ENCODE measurements at places on chromosomes 2 and 18.

GRCh38 chr2:126751477-126751876 is 95.5 kb downstream of the GYPC start:
- DNase-seq = no peak

- no peak for DNase-seq
Measured at GRCh38 chr2:207796585-207797350, 27.1 kb upstream of the FZD5 start.

DNA sequence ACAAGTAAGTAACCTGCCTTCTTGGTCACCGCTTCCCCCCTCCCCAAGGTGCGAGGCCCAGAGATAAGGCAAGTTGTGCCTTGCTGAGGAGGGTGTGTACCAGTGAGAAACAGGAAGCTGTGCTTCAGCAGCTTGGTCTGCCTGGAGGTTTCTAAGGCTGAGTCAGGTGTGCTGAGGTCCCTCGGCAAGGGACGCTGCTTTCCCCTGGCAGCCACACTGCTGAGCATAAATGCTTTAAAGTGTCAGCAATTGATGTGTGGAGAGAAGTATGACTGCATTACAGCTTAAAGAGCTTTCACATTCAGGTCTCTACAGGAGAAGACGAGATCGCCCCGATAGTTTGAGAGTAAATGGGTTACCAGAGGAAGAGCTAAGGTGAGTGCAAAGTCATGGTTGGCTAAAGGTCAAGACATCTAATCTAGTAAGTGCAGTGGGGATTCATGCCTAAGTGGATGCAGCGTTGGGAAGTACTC is 86.9 kb downstream of the LIMS1 start:
- DNase-seq = no peak

DNA sequence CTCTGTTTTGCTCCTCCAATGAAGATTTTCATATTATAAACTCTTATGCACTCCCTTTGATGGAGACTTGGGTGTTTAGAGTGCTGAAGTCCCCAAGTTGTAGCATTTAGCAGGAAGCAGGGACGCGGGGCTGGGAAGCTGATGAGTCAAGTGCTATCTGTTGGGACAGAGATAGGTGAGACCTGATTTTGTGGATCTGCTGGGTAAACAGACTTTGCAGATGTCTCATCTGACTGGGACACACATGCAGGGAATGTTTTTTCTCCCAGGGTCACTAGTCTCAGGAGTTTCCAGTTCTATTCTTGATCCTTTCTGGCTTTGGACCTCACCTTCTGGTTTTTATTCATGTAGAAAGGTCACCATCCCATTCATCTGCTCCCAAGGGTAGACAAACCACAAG is 79.7 kb upstream of the ACAA2 start:
- no peak for DNase-seq

GRCh38 chr2:28617502-28618184 is 121.8 kb downstream of the PLB1 start:
- DNase-seq = no peak

GRCh38 chr18:48541026-48541746 is 2.4 kb downstream of the CTIF start:
- peak; percentile 32 for DNase-seq

DNA sequence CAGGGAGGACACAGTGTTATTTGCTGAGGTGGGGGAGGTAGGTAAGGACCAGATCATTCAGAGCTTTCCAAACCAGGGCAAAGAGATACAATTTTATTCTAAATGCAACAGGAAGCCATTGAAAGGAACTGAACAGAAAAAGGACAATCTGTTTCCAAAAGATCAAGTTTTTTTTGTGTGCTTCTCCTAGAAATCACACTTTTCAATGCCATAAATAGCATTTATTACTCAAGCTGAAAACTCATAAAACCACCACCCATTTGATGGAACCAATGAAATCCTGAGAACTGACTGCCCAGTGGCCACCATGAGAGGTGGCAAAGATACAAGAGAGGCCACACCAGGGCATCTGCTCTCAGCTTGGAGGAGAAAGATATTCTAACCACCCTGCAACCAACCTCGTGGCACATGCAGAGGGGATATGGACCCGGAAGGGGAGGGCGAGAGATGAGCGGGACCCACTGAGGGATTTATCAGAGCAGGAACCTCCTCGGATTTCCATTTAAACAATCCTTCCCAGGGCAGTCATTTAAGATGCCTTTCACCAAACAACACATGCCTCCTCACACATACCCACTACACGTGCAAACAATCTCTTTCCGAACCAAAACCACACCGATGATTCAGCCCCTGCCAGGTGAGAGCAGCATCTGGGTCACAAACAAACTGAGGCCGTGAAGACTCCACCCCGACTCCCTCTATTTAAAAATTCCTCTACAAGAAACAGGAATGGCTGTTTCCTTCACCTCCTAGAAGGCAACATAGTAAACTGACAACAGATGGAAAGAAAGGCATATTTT is 8.8 kb downstream of the CYB5A start:
- no peak for DNase-seq

DNA sequence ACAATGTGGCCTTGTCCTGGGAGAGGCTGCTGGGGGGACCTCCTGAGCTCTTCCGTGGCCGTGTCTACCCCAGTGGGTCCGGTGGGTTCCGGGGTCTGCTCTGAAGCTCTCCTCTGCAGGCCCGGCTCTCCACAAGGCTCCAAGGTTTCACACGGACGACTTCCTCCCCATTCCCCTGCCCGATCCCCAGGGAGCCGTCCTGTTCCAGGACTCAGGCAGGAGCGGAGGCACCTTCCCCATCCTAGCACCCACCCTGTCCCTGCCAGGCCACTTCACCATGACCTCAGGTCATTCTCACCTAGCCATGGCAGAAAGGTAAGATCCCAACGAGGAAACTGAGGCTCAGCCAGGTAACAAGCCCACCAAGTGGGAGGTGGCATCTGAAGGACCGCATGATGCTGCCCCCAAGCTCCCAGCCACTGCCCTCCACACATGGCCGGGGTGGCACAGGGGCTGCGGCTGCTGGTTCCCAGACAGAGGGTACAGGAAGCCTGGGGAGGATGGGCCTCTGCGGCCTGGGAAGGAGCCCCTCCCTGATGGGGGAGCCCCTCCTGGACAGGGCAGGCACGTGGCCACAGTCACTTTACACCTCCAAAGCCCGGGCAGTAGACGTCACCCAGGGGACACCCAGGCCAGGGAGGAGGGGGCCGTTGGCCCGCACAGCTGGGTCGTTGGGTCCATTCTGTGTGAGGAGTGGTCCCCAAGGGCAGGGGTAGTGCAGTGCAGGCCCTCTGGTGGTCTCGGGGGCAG is 274.0 kb downstream of the NDUFA10 start:
- DNase-seq = no peak

GRCh38 chr18:72194072-72194471 is 350.1 kb downstream of the CBLN2 start:
- DNase-seq = no peak

DNA sequence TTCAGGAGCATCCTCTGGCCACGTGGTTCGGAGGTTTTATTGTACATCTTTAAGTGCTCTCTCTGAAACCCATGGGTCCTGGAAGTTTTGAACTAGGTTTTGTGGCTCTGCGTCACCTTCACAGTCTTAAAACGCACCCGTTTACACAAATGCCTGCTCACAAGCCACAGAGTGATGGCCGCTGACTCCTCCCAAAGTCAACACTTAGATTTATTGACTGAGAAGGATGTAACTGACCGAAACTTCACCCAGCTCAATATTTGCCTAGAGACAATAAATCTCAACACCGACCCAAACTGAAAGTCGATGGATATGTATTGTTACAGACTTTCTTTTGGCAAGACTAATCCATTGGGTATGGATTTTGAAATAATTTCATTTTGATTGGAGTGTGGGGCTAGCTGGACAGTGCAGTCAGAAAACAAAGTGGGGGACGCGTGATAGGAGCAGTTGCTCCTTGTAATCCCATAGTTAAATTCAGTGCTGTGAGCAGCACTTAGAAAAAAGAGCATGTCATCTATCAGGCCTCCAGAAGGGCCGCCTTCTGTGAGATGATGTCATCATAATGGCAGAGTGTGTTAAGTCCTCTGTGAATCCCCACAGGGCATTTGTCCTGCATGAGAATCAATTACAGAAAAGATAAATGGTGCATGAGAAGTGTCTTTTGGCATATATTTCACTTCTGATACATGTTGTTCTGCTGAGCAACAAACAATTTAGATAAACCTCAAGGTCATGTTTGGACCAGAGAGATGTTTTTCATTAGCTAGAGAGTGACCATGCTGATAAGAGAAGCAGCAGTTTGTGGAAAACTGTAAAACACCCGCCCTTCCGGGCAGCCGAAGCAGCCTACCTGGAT is 183.7 kb downstream of the INO80D start:
- no peak for DNase-seq

GRCh38 chr2:109066501-109066900 is 62.5 kb upstream of the SH3RF3 start:
- no peak for DNase-seq

- DNase-seq = no peak
Measured at GRCh38 chr2:29207352-29208148, 92.3 kb downstream of the CLIP4 start.

DNA sequence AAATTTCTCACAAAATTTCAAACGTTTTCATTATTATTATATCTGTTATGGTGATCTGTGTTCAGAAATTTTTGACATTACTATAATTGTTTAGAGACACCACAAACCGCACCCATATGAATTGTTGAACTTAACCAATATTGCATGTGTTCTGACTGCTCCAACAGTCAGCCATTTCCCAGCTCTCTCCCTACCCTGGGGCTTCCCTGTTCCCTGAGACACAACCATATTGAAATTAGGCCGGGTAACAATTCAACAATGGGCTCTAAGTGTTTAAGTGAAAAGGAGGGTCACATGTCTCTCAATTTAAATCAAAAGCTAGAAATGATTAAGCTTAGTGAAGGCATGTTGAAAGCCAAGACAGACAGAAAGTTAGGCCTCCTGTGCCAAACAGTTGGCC is 424.0 kb downstream of the DSC3 start:
- no peak for DNase-seq

DNA sequence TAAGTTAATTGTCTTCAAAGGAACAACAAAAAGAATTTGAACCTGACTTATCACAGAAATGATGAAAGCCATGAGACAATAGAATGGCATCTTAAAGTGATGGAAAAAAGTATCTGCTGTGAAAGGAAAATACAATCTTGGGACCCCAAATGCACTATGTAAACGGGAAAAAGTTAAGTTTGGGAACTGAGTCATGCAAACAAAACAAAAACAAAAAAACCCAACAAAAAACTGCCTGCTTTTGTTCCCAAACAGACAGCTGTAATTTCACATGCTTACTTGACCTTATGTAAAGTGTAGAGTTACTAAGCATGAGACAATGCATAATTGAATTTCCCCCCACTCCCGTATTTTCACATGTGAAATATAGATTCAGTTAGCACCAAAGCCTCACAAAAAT is 122.1 kb upstream of the RBMS1 start:
- no peak for DNase-seq

GRCh38 chr2:128362889-128363228 is 44.2 kb upstream of the HS6ST1 start:
- peak; percentile 72 for DNase-seq

- DNase-seq = no peak
Measured at GRCh38 chr18:63238693-63239075, 80.9 kb downstream of the BCL2 start.

GRCh38 chr18:65235966-65236624 is 514.7 kb upstream of the CDH7 start:
- no peak for DNase-seq

- no peak for DNase-seq
Measured at GRCh38 chr2:197134206-197134605, 176.4 kb downstream of the ANKRD44 start.

GRCh38 chr2:5548991-5549715 is 143.0 kb upstream of the SOX11 start:
- DNase-seq = no peak

GRCh38 chr2:209973328-209973727 is 29.1 kb upstream of the RPE start:
- no peak for DNase-seq

- DNase-seq = no peak
Measured at GRCh38 chr2:57809230-57809629, 237.4 kb upstream of the VRK2 start.

GRCh38 chr2:159542101-159542500 is 74.2 kb downstream of the BAZ2B start:
- no peak for DNase-seq

DNA sequence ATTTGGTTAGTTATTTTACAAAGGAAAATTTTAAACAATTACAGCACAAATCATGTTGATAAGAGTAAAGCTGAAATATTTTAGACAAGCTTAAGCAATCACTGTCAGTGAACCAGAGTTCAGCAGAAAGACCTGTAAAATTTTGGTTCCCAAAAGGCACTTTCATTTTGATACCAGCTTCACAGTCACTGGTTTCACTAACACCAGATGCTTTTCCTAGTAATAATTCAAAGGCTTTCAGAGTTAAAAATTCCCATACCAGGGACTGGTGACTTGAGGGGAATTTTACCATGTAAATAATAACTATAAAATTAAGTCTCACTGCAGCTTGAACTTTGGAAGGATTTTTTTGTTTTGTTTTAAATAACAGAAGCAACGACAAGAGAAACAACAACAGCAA is 102.3 kb upstream of the CD302 start:
- DNase-seq = no peak

- no peak for DNase-seq
Measured at GRCh38 chr2:186716004-186716403, 22.1 kb downstream of the FAM171B start.

GRCh38 chr2:104703669-104704068 is 150.2 kb upstream of the POU3F3 start:
- no peak for DNase-seq
